ENCODE measurements at places on chromosomes 6 and 20. TPM values are rescaled to one million over a fixed set of nuclear protein-coding genes. Genes with fewer than 3 reads are reported as not detected.

CTAGE9 gene
- total RNA-seq, result not detected

DNA sequence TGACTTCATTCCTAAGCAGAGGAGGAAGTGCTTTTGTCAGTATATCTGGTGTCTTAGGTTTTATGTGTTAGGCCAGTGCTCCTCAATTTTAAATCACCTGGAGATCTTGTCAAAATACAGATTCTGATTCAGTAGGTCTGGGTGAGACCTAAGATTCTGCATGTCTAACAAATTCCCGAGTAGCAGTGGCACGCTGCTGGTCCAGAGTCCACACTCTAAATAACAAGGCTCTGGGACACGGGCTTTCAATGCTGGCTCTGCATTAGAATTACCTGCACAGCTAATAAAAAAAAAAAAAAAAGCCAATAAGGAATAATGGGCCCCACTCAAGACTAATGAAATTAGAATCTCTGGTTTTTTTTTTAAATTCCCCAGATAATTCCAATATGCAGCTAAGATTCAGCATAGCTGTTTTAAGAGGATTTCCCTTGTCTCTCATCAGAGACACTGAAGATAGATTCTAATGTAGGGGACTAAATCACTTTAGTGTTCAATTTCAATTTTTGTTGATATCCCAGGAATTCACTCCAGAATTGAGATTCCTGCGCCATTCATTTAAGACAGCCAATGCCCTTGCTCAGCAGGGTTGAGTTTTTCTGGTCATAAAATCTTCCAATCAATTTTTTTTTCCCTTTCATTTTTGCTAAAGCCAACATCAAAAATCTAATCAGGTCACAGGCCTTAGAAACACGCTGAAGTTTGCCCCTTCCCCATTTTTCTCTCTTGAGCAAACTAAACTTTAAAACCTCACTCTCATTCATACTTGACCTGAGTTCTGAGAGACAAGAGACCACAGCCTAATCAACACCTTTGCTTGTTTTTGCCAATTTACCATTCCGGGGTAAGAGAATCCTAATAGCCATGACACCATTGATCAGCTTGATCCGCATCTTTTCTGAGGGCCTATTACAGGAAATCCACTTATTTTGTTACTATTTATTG is 2.4 kb downstream of the TDP2 start:
- H3K4me3 ChIP-seq, result peak overlapping the region; percentile 93
- DNase-seq, result no peak
- no peaks in the 10 kb centered on the region for H3K27me3 ChIP-seq
- H3K4me1 ChIP-seq, result peaks cover 36% of the 10 kb centered on the region

RAET1L gene
- total RNA-seq, result not detected

DNA sequence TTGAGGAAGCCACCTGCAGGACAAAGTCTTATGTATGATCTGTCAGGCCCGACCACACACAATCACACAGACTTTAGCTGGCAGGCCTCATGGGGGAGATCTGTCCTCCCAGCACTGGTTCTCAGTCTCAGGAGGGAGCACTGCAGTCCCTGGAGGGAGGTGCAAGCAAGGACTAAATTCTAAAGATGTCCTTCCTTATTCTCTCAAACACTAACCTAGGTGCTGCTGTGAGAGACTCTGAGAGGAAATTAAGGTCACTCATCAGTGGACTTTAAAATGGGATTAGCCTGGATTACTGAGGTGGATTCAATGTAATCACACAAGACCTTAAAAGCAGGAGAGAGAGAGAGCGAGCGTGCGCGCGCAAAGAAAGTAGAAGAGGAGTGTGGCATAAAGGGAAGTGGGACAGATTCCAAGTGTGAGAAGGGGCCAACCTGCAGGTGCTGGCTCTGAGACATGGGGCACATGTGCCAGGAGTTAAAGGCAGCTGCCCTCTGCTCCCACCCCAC is 14.3 kb downstream of the GLO1 start:
- H3K27ac ChIP-seq, result no peak overlapping the region
- H3K4me3 ChIP-seq, result no peak overlapping the region
- no peak for DNase-seq
- peaks cover 5% of the 10 kb centered on the region for H3K4me1 ChIP-seq

- no peak for DNase-seq
- H3K27ac ChIP-seq, result no peak overlapping the region
- no peak overlapping the region for H3K4me3 ChIP-seq
Measured at GRCh38 chr6:7148100-7148822, 40.5 kb downstream of the RREB1 start.

SEL1L2 gene
- not detected for total RNA-seq

HLA-DQA2 gene
- 1.4 TPM for total RNA-seq

DNA sequence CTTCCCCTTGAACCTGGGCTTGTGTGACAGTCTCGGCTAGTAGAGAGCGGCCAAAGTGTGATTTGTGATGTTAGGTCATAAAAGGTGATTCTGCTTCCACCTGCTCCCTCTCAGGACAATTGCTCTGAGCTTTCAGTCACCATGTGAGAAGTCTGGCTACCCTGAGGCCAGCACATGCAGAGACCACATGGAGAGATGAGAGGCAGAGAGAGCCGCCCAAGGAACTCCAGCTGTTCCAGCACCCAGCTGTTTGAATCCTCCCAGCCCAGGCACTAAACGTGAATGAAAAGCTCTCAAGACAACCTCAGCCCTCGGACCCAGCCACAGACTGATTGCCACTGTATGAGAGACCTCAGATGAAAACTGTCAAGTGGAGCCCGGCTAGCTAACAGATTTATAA is 143.4 kb upstream of the EEF1E1 start:
- no peaks in the 10 kb centered on the region for H3K36me3 ChIP-seq
- H3K27ac ChIP-seq, result no peak overlapping the region
- H3K27me3 ChIP-seq, result no peaks in the 10 kb centered on the region
- DNase-seq, result no peak

- no peak overlapping the region for H3K4me3 ChIP-seq
- H3K36me3 ChIP-seq, result no peaks in the 10 kb centered on the region
- H3K27me3 ChIP-seq, result no peaks in the 10 kb centered on the region
- H3K4me1 ChIP-seq, result no peaks in the 10 kb centered on the region
- no peak overlapping the region for H3K27ac ChIP-seq
- DNase-seq, result no peak
Measured at GRCh38 chr20:4102381-4102780, 87.0 kb upstream of the RNF24 start.

EIF2S2 gene
- total RNA-seq, result 24.6 TPM

DNA sequence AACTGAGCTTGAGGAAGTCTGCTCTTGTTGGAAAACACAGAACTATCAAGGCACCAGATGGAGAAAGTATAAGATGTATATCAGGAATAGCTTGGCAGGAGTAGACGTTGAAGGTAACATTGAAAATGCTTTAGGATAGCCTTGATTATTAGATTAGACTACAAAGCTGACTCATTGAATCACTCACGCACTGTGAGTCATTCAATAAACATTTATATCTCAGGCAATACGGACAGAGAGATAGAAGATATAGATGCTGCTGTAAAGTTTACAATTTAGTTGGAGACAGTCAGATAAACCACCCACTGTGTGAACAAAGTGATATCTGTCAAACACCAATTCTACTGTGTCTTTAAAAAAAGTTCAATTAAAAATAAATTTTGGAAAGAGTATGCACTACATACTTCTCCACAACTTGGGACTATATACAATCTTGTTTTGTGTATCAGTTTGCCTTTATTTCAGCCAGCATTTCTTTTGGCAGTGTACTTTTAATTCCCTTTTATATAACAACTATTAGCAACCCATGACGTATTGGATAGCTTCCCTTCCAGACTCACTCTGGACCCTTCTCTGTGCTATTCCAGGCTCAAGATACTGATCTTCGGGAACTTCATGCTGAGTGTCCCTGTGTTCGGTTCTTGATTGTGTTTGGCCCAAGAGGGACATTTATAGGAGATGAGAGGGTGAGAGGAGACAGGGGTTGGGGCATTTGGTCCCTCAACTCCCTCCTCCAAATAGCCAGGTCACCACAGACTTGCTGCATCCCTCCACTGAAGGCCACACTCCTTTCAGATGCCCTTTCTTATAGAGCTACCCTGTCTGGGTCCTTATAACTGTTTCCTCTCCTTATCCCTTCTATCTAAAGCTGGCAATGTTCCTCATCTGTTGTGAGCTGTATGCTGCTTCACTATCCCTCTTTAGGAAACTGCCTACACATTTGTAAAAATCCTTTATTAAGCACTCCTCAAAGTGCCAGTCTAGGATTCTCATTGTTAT is 176.6 kb upstream of the PTPRK start:
- no peak overlapping the region for H3K4me3 ChIP-seq
- no peak for DNase-seq
- no peaks in the 10 kb centered on the region for H3K36me3 ChIP-seq
- H3K4me1 ChIP-seq, result no peaks in the 10 kb centered on the region
- no peaks in the 10 kb centered on the region for H3K27me3 ChIP-seq
- H3K27ac ChIP-seq, result no peak overlapping the region

DNA sequence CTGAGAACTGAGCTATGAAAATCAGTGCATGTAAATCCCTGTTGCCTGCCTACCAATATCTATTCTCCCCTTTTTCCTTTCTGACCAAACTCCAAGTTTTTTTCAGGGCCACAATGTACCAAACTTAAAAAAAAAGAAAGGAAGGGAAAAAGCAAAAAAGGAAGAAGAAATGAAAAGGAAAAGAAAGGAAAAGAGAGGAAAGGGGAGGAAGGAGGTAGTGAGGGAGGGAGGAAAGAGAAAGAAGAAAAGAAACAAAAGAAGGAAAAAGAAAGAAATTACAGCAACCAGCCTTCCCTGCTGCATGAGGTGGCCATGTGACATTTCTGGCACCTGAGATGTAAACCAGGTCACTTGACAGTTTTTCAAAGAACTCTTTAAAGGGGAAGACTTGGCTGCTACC is 4.4 kb downstream of the CNKSR3 start:
- H3K4me1 ChIP-seq, result peaks cover 4% of the 10 kb centered on the region
- no peaks in the 10 kb centered on the region for H3K27me3 ChIP-seq
- H3K4me3 ChIP-seq, result no peak overlapping the region

DNA sequence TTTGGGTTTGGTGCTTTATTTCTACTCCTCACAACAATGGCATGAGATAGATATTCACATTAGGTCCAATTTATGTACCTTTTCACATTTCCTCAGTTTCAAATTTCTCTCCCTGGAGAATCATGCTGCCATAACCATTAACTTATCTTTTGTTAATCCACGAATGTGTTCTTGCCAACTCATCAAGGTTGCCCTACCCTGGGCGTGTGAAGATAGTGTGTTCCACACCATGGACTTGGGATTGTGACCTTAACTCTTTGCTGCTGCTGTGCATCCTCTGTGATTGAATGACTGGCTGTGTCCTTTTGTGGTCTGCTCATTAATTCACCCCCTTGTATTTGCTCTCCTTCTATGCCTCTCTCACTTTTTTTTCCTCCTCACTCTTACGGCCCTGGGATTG is 34.2 kb upstream of the SNRPB2 start:
- no peaks in the 10 kb centered on the region for H3K4me1 ChIP-seq
- no peaks in the 10 kb centered on the region for H3K27me3 ChIP-seq
- DNase-seq, result no peak
- H3K4me3 ChIP-seq, result no peak overlapping the region

- H3K27me3 ChIP-seq, result no peaks in the 10 kb centered on the region
- H3K36me3 ChIP-seq, result no peaks in the 10 kb centered on the region
- no peak overlapping the region for H3K27ac ChIP-seq
- peaks cover 6% of the 10 kb centered on the region for H3K4me1 ChIP-seq
Measured at GRCh38 chr6:74166849-74167248, 470.8 kb downstream of the CD109 start.

GRCh38 chr6:149961728-149962425 is 1.9 kb upstream of the ULBP1 start:
- H3K27me3 ChIP-seq, result peaks cover 38% of the 10 kb centered on the region
- H3K4me3 ChIP-seq, result no peak overlapping the region
- H3K4me1 ChIP-seq, result peaks cover 25% of the 10 kb centered on the region
- no peak overlapping the region for H3K27ac ChIP-seq
- no peak for DNase-seq

GRCh38 chr6:110180228-110181008 is at the start of gene CDC40:
Gene CDC40, plus strand, starts transcription at chr6:110180427. Its CDS starts 18 bp downstream, at chr6:110180445.
- no peaks in the 10 kb centered on the region for H3K27me3 ChIP-seq
- peak within 1 kb of the TSS; percentile 85 for H3K27ac ChIP-seq
- H3K4me1 ChIP-seq, result peaks cover 17% of the 10 kb centered on the region
- DNase-seq, result no peak
- peak within 1 kb of the TSS; percentile 76 for H3K4me3 ChIP-seq
- H3K36me3 ChIP-seq, result no peaks in the 10 kb centered on the region

ARMH2 gene
- total RNA-seq, result not detected

GRCh38 chr6:45469663-45470062 is 91.9 kb upstream of the SUPT3H start:
- no peak overlapping the region for H3K27ac ChIP-seq
- no peaks in the 10 kb centered on the region for H3K27me3 ChIP-seq
- H3K4me1 ChIP-seq, result no peaks in the 10 kb centered on the region
- H3K4me3 ChIP-seq, result no peak overlapping the region
- DNase-seq, result no peak

DNA sequence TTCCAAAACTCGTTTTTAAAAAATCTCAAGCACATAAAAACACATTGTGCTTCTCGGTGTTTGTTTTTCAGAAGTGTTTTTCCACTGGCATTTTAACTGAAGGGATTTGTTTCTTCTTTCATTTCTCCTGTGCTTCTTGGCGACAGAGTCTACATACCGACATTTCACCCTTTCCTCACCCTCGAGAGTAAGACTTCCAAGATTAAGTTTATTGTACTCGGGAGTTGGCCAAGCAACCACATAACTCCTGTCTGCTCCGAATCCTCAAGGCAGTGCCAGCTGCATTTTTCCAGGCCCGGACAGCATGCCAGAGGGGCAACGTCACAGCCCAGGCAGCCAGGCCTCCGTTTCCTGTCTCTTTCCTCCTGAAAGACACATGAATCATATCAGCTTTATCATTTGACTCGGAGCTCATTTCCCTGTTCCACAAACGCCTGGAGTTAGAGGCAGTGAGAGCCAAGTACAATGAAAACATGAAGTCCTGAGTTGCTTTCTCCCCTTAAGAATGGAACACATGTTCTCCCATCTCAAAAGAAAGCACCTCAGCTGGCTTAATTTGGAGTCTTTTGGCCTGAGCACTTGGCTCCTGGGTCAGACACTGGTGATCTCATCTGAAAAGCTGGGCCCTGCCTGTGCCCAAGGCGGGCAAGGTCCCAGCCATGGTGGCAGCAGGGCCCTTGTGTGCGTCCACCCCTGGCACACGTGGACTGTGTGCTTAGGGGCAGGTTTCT is 23.2 kb upstream of the FAM50B start:
- peaks cover 29% of the 10 kb centered on the region for H3K4me1 ChIP-seq
- H3K27ac ChIP-seq, result peak overlapping the region; percentile 95
- peak; percentile 79 for DNase-seq
- H3K4me3 ChIP-seq, result peak overlapping the region; percentile 52
- H3K27me3 ChIP-seq, result no peaks in the 10 kb centered on the region
- H3K36me3 ChIP-seq, result no peaks in the 10 kb centered on the region

GRCh38 chr6:147341486-147341885 is 137.3 kb downstream of the STXBP5 start:
- no peak overlapping the region for H3K4me3 ChIP-seq
- H3K4me1 ChIP-seq, result no peaks in the 10 kb centered on the region
- H3K27me3 ChIP-seq, result no peaks in the 10 kb centered on the region
- no peak overlapping the region for H3K27ac ChIP-seq

- no peak for DNase-seq
- no peaks in the 10 kb centered on the region for H3K36me3 ChIP-seq
- no peak overlapping the region for H3K4me3 ChIP-seq
- no peak overlapping the region for H3K27ac ChIP-seq
- H3K4me1 ChIP-seq, result no peaks in the 10 kb centered on the region
Measured at GRCh38 chr6:15960740-15961634, 167.9 kb upstream of the MYLIP start.

GRCh38 chr6:6284221-6284966 is 36.1 kb downstream of the F13A1 start:
- H3K4me3 ChIP-seq, result no peak overlapping the region
- DNase-seq, result no peak
- H3K27ac ChIP-seq, result no peak overlapping the region
- H3K4me1 ChIP-seq, result no peaks in the 10 kb centered on the region
- no peaks in the 10 kb centered on the region for H3K36me3 ChIP-seq

TRIM40 gene
- not detected for total RNA-seq

GRM1 gene
- 0.54 TPM for total RNA-seq

TRDN gene
- 0.14 TPM for total RNA-seq
